Endothelial cell of umbilical vein (primary cell): ENCODE measurements at places on chromosomes 16 and 17. TPM values are rescaled to one million over a fixed set of nuclear protein-coding genes. Genes with fewer than 3 reads are reported as not detected.

The ABCC3 gene
- total RNA-seq = 1.1 and 2.1 TPM in 2 replicates

The TMEM92 gene
- total RNA-seq = not detected in 2 replicates

The LAT gene
- total RNA-seq = 4.5 and 6.6 TPM in 2 replicates

The GDE1 gene
- 50.5 and 51.5 TPM in 2 replicates for total RNA-seq

The ELMO3 gene
- total RNA-seq = 4.3 and 5.7 TPM in 2 replicates

The C16orf95 gene
- total RNA-seq = 4.8 and 6.6 TPM in 2 replicates

The SPECC1 gene
- total RNA-seq = 15.0 and 20.4 TPM in 2 replicates

The SHISA9 gene
- not detected in 2 replicates for total RNA-seq

The PDE6G gene
- 1.4 and 1.8 TPM in 2 replicates for total RNA-seq

The TBC1D3K gene
- not detected in 2 replicates for total RNA-seq

The SGCA gene
- total RNA-seq = not detected in 2 replicates

The SDR42E2 gene
- total RNA-seq = 0.13 and 0.21 TPM in 2 replicates

The GRAP gene
- total RNA-seq = 43.6 and 44.5 TPM in 2 replicates

The DPEP3 gene
- not detected in 2 replicates for total RNA-seq

The PRAC1 gene
- total RNA-seq = not detected in 2 replicates

The CEMP1 gene
- total RNA-seq = not detected in 2 replicates

The KRT36 gene
- not detected in 2 replicates for total RNA-seq

The SKAP1 gene
- total RNA-seq = 0.51 and 0.75 TPM in 2 replicates

The WBP2 gene
- 120 and 126 TPM in 2 replicates for total RNA-seq
